NCI-H1105 (cell line): ENCODE measurements at places on chromosomes 2 and 18.

DNA sequence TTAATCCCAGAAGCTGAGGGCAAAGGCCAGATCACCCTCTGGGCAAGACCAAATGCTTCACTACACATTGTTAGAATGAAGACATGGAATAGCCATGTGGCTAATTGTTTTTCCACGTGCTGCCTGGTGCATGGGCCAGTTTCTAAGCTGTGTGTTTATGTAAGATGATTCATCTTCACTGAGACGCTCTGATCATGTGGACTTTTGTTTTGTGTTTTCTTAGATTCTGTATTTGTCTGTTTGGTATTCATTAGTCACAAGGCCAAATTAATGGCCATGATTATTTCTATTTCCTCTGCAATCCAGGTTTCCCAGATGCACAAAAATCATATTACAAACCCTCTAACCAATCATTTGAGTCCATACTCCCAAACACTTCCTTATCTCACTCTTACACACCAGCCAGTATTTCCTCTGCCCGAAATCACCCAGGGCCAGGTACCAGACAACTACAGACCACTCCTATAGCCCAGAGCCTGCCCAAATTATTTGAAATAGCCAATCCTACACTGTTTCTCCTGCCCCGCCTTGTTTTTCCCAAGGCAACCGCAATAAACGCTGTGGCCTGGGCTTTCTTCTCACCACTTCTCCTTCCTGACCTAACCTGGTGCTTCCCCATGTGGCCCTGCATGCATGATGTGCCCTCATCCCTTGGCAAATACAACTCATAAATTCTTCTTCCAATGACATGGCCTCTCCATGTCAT lies 94.2 kb upstream of the SP3 start:
- no peak for DNase-seq

DNA sequence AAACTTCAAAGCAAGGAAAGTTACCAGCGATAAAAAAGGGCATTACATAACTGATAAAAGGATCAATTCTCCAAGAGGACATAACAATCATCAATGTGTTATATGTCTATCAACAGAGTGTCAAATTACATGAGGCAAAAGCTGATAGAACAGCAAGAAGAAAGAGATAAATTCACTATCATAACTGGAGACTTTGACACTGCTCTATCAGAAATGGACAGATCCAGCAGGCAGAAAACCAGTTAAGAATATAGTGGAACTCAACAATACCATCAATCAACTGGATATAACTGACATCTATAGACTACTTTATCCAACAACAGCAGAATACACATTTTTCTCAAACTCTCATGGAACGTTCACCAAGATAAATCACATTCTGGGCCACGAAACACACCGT lies 65.0 kb downstream of the ROCK2 start:
- no peak for DNase-seq

DNA sequence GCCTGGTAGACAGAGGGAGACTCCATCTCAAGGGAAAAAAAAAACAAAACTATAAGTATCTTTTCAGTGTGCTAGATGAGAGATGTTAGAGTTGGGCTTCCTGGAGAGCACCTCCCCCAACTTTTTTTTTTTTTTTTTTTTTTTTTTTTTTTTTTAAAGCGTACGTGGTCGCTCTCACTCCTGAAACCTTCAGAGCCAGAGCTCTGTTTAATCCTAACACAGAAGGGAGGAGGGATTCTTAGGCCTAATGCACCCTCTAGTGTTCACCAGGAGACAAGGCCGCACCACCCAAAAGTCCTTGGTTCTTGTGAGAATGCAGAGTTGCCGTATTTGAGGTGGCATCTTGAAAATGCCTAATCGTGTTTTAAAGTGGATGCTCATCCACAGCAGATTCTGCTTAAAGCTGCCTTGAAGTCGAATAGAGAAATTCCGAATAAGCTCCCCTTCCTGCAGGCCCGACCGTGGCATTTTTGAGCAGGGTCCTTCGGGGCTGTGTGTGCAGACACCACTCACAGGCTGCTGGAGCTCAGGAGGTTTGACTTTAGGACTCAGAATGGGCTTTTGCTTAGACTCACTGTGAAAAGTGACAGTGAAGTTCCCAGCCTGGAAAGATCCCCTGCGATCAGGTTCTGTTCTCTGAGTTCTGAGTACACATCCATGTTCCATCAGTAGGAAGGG lies 252.6 kb downstream of the AGAP1 start:
- DNase-seq, result peak; percentile 84

DNA sequence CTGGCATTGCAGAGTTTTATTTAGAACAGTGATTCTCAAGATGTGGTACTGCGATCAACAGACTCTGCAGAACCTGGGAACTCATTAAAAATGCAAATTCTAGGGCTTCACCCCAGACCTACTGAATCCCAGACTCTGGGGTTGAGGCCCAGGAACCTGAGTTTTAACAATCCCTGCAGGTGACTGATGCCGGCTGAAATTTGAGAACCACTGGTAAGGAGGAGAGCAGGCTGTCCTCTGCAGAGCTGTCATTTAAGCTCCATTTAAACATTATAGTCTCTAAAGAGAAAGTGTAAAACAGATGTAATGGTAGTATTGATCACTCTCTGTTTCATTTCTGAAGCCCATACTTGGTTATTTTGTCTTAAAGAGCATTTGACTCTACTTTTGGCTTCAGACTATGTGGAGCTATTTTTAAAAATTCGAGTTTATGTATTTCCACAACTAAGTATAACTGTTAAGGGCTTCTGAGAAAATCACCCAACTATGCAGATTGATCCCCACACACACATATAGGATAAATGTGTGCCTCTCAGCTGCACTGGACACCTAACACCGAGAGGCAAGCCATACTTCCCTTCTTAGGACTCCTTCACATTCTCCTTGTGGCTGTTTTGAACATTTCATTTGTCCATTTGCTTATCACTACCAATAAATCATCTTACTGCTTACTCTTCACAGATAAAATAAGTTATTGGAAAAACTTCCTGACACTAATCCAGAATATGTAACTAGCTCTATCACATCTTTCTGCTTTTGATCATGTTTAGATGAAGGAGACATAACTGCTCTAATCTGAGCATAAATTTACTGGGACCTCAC lies 487.5 kb downstream of the DLGAP1 start:
- DNase-seq, result no peak

GRCh38 chr18:59085797-59086196 lies 53.9 kb upstream of the SEC11C start:
- no peak for DNase-seq

DNA sequence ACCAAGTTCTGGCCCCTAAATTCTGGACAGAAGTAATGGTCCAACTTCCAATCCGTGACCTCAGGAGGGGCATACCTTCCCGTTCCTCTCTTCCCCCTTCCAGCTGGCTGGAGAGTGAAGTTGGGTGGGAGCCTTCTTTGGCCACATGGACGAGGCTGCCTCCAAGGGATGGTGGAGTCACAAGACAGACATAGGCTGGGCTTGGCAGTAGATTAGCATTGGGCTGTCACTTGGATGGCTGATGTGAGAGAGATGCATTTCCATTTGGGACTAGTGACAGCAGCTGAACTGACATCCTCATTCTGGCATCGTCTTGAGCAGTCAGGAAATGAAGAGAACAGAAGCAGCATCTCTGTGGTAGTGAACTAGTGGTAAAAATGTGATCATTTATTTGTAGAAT lies 12.6 kb downstream of the NT5DC4 start:
- no peak for DNase-seq

DNA sequence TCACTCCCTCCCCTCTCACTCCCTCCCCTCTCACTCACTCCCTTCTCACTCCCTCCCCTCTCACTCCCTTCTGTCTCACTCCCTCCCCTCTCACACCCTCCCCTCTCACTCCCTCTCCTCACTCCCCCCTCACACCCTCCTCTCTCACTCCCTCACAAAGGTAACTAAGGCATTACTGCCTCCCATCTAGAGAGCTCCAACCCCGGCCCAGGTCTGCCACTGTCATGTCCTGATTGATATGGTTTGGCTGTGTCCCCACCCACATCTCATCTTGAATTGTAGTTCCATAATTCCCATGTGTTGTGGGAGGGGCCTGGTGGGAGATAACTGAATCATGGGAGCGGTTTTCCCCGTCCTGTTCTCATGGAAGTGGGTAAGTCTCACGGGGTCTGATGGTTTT lies 359.9 kb upstream of the MYT1L start:
- no peak for DNase-seq

DNA sequence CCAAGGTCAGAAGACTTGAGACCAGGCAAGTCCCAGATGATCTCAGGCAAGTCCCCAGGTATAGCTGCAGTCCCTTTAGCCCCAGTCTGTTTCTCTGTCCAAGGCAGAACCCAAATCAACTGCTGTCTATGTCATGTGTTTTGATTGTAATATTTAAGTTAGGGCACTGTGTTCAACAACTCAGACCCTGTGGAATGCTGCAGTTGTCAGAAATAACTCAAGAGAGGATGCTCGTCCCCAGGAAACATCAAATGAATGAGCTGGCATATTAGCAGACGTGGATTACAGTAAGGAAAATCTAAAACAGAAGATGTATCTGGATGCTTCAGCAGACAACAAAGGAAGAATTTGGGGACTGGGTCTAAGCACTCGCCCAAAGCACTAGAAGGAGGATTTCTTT lies 70.1 kb downstream of the BCL11A start:
- DNase-seq, result no peak

DNA sequence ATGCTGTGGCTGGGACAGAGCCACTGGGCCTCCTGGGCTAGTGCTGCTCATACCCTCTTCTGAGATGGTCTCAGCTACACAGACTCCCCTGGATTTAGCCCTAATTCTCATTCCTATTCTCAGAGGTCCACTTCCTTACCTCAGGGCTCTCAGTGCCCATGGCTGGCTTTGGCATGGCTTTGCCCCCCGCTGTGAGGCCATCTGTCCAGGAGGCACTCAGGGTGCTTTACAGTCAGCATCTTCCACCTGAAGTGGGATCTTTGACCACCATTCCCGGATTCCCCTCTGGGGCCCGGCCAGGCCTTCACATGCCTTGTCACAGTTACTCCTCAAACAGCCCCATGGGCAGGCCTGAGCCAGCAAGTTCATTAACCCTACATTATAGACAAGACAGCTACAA lies 161.8 kb downstream of the CELF4 start:
- no peak for DNase-seq

GRCh38 chr18:45588376-45589355 lies 26.6 kb upstream of the SLC14A2 start:
- DNase-seq, result no peak

DNA sequence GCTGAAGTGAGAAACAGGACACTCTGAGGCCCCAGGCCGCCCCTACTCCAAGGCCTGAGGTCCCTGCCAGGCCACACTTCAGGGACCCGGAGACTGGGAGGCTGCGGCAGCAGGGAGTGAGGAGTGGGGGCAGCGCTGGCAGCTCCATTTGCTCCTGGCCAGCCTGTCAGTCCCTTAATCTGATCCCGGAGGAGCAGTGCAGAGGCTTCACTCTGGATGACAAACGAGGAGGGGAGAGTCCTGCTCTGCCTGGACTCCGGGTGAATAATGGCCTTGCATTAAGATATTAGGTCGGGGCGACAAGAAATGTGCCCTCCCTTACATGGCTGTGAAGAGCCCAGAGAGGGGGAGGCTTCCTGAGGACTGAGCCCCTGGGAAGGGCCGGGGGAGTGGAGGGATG lies 14.3 kb upstream of the PRSS56 start:
- DNase-seq, result no peak

DNA sequence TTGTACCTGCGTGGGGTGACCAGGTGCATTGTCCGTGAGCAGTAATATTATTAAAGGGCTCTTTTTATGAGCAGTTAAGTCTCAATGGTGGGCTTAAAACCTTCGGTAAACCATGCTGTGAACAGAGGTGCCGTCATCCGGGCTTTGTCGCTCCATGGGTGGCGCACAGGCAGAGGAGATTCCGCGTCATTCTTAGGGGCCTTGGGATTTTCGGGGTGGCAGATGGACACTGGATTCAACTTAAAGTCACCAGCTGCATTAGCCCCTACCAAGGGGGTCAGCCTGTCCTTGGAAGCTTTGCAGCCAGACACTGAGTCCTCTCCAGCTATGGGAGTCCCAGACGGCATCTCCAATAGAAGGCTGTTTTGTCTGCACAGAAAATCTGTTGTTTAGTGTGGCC lies 107.7 kb downstream of the NFATC1 start:
- no peak for DNase-seq

DNA sequence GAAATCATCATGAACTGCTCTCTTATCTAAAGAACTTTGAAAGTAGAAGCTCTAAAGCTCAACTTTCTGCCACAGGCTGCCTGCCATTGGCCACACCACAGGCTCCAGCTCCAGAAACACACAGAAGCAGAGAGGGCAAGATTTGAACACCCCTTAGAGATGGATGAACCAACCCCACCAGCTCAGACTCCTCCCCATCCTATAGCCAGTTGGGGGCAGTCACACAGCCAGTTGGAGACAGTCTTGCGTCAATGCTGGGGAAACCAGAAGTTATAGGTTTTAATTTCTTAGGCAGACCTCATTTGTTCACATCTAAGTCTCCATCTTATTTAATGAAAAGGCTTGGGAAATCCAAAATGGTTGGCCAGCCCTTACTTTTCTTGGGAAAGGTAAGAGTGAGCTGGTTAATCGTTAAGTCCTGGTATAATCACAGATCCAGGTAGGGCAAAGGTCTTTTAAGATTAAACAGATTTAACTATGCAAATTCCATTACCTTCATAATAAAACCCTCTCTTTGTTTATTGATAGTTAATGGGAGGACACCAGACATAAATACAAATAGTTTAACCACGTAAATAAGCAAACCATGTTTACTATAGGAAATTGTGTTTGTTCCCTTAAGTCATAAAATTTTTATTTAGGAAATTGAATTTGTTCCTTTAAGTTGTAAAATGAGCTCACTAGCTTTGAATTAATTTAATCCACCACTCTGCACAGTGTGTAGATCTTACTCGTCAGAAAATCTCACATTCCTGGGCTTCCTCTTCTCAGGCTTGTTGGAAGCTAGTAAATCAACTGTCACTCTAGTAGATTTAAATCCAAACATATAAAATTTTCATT lies 28.0 kb downstream of the MRO start:
- no peak for DNase-seq

DNA sequence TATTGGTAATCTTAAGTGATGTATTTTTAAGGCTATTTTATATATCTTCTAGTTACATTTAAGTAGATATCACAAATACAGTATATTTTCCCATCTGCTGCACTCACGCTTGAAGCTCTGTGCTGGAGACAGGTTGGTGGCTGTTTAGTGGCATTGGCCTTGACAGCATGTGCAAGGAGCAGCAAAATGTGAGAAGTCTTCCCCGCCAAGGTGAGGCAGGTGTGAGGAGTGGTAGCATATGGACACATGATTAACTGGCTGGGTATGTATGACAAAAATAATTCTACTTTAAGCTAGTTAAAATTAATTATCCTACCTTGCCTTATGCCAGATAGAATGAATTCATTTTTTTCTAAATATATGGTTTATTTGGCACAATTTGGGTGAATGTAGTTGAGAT lies 117.2 kb downstream of the CCDC102B start:
- DNase-seq, result no peak

- no peak for DNase-seq
Observed at GRCh38 chr18:7117390-7118355, at the start of gene LAMA1. Gene LAMA1 (minus strand): TSS chr18:7117797. CDS start chr18:7117720, 77 bp downstream.

DNA sequence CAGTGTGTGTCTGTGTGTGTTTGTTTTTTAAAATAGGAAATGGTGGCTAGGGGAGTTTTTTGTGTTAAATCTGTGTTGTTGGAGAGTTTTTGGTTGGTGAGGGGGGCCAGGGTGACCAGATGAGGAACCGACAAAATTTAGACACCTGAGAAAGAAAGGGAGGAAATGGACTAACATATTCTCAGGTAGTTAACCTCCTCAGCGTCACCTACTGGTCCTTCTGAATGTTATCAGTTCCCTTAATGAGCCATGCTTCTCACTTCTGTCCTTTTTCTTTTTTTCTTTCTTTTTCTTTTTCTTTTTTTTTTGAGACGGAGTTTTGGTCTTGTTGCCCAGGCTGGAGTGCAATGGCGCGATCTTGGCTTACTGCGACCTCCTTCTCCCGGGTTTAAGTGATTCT lies 107.0 kb downstream of the FMNL2 start:
- DNase-seq, result no peak
